ENCODE measurements at places on chromosomes 16 and 17. TPM values are rescaled to one million over a fixed set of nuclear protein-coding genes. Genes with fewer than 3 reads are reported as not detected.

The COTL1 gene
- total RNA-seq, result 328 TPM

The RRN3 gene
- 32.4 TPM for total RNA-seq

The SOX8 gene
- 1.0 TPM for total RNA-seq

The EPX gene
- total RNA-seq, result not detected

The ZMYND15 gene
- 0.17 TPM for total RNA-seq

The NLRC5 gene
- 119 TPM for total RNA-seq

The C17orf67 gene
- 1.9 TPM for total RNA-seq

The PPP1R27 gene
- not detected for total RNA-seq

The SUMO2 gene
- 633 TPM for total RNA-seq

The KRTAP16-1 gene
- total RNA-seq, result 0.15 TPM

The RND2 gene
- total RNA-seq, result not detected

The MYLK3 gene
- 0.05 TPM for total RNA-seq

The TPPP3 gene
- total RNA-seq, result not detected

The MAPT gene
- 0.57 TPM for total RNA-seq

The CCL1 gene
- not detected for total RNA-seq

The HBA1 gene
- total RNA-seq, result not detected
